Diencephalon (tissue), 1 donor: ENCODE measurements at places on chromosomes 5 and 9. TPM values are rescaled to one million over a fixed set of nuclear protein-coding genes. Genes with fewer than 3 reads are reported as not detected.

The SLC6A19 gene
- total RNA-seq: not detected

The PITX1 gene
- total RNA-seq: not detected

The RUSC2 gene
- total RNA-seq: 56.3 TPM

The ZNF608 gene
- total RNA-seq: 91.6 TPM

The BRINP1 gene
- total RNA-seq: 93.0 TPM

The IL9 gene
- total RNA-seq: not detected

The IL3 gene
- not detected for total RNA-seq

The SLC45A2 gene
- total RNA-seq: 0.23 TPM

The NEURL1B gene
- total RNA-seq: 26.8 TPM

The NXNL2 gene
- 1.4 TPM for total RNA-seq

The CDK5RAP2 gene
- total RNA-seq: 33.9 TPM

The WDR70 gene
- total RNA-seq: 31.1 TPM
